ENCODE measurements at places on chromosomes 3 and 15.
A peak's percentile ranks its signal among the peaks of the same experiment; 100 is the strongest.

DNA sequence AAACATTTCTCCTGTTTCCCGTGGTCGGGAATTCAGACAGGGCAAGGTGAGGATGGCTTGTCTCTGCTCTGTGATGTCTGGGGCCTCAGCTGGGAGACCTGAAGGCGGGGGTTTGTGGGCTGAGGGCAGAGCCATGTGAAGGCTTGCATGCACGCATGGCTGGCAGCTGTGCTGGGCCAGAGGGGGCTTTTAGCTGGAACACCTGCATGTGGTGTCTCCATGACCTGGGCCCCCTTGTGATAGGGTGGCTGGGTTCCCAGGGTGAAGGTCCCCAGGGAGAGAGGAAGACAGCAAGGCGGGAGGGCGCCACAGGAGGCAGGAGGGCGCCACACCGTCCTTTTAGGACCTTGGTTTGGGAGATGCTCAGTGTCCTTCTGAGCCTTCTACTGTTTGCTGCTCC is 101.6 kb upstream of the PRR23E start:
- DNase-seq = no peak

GRCh38 chr3:126679318-126679751 is 24.4 kb upstream of the TXNRD3 start:
- DNase-seq = peak; percentile 80

- DNase-seq = no peak
Observed at GRCh38 chr3:178847190-178847589, 224.4 kb downstream of the ZMAT3 start.

GRCh38 chr15:99826157-99826780 is 93.0 kb upstream of the LYSMD4 start:
- no peak for DNase-seq

- DNase-seq = no peak
Observed at GRCh38 chr3:111695636-111696117, 100.5 kb upstream of the ZBED2 start.

- DNase-seq = no peak
Observed at GRCh38 chr3:4821975-4822374, 157.3 kb upstream of the BHLHE40 start.

DNA sequence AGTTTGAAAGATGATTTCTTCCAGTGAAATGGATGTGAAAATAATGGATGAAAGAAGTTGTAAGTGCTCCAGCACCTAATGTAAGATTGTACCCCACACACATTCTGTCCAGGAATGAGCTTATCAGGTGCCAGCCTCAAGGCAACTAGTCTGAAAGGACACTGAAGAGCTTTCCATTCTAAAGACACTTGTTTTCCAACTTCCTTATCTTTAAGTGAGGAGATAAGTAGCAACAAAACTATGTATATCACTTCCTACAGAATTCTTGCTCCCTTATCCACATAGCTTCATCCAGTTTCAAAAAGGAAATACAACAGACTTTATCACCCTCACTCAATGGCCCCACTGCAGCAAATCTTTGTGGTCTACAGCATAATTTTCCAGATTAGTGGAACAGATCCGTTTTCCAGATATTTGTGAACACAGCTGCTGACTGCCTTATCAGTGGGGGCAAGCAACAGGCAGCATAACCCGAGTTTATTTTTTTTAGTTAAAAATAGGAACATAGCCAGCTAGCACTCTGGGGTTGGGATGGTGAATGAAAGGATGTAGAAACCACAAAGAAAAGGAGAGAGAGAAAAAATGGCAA is 60.6 kb downstream of the CD200R1L start:
- DNase-seq = peak; percentile 52

- DNase-seq = no peak
Observed at GRCh38 chr15:71109130-71109529, 6.1 kb upstream of the THSD4 start.

GRCh38 chr3:171176244-171176933 is 149.9 kb upstream of the SLC2A2 start:
- no peak for DNase-seq

GRCh38 chr3:185988080-185988815 is 50.4 kb upstream of the TRA2B start:
- no peak for DNase-seq

- no peak for DNase-seq
Observed at GRCh38 chr15:98272625-98273024, 312.1 kb downstream of the ARRDC4 start.

DNA sequence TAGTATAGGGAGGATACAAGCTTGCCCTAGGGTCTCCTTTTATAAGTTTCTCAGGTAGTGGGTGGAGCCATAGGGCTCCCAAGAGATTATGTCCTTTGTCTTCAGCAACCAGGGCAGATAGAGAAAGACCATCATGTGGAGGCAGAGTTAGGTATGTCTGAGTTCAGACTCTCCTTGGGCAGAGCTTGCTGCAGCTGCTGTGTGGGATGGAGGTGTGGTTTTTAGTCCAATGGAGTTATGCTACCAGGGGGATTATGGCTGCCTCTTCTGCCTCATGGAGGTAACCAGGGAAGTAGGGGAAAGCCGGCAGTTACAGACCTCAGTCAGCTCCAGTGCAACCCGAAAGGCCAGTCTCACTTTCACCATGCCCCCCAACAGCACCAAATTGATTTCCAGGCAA is 220.5 kb downstream of the NECTIN3 start:
- DNase-seq = no peak
